ENCODE measurements at places on chromosomes 16 and 17.

GRCh38 chr17:6427279-6427781 is 7.6 kb downstream of the AIPL1 start:
- no peak for DNase-seq

DNA sequence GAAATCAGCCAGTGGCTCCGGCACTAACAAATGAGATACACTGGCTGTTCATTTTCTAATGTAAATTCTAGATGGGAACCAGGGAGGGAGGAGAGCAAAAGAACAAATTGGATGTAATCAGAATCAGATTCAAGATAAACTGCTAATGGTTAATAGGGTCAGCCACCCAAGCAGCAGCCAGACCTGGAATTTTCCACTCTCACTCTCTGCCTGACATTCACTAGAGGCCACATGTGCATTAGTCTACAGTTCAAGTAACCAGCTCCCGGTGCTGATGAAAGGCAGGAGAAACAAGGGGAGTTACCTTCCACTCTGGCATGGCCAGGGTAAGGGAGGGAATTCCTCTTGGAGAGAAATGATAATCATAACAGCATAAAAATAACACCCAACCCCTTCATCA is 597.7 kb downstream of the TOX3 start:
- no peak for DNase-seq

DNA sequence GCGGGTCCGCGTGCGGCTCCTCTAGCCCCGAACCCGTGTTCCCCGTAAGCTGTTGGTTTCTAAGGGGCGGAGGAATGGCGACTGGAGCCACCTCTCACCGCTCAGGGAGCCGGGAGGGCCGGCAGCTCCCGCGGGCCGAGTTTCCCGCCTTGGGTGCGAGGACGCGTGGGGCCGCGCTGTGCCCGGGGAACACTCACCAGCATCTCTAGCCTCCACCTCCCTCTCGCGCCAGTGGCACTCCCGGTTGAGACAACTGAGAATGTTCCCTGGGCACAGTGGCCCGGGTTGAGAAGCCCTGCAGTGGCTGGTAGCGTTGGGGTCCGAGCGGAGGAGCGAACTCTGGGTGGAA is 560 bp downstream of the TELO2 start:
- no peak for DNase-seq

DNA sequence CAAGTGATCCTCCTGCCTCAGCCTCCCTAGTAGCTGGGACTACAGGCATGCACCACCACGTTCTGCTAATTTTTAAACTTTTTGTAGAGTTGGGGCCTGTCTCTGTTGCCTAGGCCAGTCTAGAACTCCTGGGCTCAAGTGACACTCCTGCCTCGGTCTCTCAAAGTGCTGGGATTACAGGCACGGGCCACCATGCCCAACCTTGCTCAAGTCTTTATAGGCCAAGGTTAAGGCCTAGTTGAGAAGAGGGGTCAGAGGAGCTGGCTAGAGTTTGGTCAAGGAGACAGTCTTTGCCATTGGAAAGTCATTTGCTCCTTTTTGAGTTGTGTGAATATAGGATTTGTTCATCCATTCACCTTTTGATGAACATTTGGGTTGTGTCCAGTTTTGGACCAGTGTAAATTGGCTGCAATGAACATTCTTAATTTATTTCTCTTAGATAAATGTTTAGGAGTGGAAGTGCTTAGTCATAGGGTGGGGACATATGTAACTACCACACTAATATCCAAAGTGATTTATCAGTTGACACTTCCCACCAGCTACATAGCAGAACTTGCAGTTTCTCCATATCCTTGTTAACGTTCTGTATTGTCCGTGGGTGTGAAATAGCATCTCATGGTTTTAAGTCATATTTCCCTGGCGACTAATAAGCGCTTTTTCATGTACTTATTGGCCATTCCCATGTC is 30.7 kb upstream of the ARHGAP17 start:
- DNase-seq = no peak

DNA sequence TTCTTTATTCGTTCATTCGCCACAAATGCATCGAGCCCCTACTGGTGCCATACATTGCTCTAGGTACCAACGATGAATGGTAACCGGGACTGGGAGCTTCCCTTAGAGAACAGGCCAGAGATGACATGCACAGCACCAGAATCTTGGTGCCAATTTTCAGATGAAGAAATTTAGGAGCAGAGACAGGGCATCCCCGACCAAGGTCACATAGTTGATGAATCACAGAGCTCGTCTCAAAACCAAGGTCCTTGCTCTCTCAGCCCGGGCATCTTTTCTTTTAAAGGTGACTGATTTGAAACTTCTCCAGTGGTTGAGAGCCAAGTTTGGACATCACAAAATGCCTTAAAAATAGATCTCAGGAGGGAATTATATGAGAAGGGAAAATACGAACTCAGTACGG is 73.2 kb upstream of the C16orf82 start:
- no peak for DNase-seq

- DNase-seq = no peak
Measured at GRCh38 chr17:41585301-41586056, 1.2 kb downstream of the KRT14 start.

- DNase-seq = no peak
Measured at GRCh38 chr17:83068641-83069570, 10.5 kb upstream of the METRNL start.

- no peak for DNase-seq
Measured at GRCh38 chr16:11084484-11084875, 140.1 kb downstream of the CLEC16A start.

- no peak for DNase-seq
Measured at GRCh38 chr17:14590459-14591250, 289.8 kb downstream of the HS3ST3B1 start.

Data from neuronal stem cell (in vitro differentiated cells).